ENCODE measurements at places on chromosomes 3 and 15.

- DNase-seq = no peak
Measured at GRCh38 chr3:122576174-122576940, 1.1 kb upstream of the PARP15 start.

DNA sequence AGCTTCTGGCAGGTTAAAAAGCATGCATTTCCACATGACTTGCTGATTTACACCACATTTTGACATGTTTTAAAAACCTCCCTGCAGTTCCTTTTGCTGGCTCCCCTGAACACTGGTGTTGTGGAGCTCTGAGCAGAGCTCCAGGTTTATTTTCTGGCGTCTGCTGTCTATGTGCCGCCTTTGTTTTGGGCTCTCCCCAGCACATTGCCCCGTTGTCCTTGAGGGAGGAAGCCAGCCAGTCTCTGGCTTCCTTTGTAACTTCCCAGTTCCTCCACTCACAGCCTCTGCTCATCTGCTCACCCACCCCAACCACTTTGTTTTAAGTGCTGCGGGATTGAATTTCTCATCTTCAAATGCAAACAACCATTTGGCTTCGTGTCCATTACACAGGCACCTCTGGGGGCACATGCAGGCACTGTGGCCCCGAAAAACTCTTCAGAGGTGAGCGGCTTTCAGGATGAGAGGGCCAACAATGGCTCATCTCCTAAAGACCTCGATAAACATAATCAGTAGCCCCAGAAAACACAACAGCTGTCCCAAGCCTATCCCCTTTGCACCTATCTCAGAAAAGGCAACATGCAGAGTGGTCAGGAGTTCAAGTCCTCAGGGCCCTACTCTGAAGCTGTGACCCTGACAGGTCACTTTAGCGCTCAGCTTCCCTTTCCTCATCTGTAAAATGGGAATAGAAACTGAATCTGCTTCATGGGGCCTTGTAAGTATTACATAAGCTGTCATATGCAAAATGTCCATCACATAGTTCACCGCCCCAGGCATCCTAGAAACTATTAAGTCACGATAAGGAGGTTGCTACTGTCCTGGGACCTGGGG is 1.3 kb upstream of the MEF2A start:
- peak; percentile 31 for DNase-seq

DNA sequence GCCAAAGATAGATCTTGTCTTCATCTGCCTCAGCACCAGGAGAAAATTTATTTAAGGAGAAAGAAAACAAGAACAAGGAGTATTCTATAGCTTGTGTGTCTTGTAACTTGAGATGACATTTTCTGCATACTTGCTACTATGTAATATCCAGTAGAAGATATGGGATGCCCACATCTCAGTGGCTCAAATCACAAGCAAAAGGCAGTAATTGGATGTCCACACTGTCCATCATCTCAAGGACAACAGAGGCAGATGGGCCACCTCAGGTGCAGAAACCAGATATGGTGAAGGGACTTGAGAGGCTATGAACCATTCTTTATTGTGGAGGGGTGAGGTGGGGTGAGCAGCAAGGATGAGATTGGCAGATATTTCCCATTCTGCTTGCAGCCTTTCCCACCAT is 309.0 kb downstream of the GBE1 start:
- no peak for DNase-seq

DNA sequence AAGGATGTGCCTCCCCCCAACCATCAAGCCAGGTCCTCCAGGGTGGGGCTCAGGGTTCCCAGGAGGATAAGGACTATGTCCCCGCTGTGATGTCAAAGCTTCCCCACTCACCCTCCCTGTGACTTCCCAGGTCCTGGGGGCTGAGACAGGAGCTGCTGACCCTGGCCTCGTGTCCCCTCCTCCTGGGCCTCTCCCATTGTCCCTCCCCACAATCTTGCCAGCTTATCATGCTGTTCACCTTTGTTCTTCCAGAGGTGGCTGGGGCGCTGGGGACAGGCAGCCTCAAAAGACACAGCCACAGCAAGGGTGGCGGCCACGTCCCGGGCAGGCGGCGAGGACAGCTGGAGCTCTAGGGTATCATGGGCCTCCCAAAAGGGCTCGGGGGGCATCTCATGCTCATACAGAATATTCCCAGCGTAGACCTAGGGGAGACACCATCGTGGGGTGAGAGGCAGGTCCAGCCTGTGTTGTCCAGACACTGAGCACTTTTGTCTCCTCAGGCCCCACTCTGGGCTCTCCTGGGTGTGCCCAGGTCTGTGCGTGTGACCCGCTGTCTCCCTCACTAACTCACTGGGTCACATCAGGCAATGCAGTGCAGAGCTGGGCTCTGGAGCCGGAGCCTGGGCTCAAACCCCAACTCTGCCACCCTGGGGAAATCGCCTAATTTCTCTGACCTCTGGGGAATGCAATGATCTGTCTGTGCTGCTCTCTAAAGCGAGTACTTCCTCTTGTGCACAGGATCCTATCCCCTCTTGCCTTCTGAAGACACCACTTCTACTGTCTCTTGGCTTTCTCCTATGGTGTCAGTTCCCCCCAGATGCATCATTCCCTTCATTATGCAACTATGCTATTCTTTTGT is 30.0 kb downstream of the SNX33 start:
- DNase-seq = no peak

- DNase-seq = no peak
Measured at GRCh38 chr15:38021259-38021658, 86.8 kb downstream of the TMCO5A start.

DNA sequence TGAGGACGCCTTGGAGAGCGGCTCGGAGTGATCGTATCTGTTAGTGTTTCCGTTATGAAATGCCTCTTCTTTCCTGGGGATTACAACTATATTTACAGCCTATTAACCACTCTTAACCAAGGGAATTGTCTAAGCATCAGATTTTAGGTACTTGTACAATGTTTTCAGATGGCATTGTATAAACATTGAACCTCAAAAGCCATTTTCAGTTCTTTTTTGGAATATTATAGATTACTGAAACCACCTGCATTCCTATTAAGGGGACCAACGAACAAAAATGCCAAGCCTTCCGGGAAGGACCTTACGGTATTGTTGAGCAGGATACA is 1.1 kb downstream of the NEO1 start:
- no peak for DNase-seq

GRCh38 chr3:52006017-52006819 is 10.5 kb upstream of the RPL29 start:
- peak; percentile 60 for DNase-seq

- no peak for DNase-seq
Measured at GRCh38 chr3:58059349-58060321, 51.4 kb downstream of the FLNB start.

- no peak for DNase-seq
Measured at GRCh38 chr3:187964760-187965159, 189.2 kb upstream of the LPP start.

DNA sequence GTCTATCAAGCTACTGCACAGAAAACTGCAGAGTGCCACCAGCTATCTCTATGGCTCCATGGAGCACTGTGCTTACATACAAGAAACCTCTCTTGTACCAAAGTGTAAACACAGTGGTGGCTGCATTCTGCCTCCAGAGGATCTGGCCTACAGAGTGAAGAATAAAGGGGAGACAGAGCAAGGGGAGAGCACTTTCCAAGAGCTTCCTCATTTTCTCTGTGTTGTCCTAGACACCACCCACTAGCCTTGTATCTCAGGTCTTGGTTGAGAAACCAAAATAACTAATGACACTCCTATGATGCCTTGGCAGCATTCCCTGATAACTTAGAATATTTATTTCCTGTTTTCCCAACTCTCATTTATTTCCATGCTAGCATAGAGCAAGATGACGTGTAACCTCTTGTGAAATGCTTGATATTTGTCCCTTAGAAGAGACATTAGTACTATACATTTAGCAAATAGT is 56.9 kb upstream of the PHLDB2 start:
- DNase-seq = no peak
